ENCODE measurements at places on chromosomes 16 and 17. TPM values are rescaled to one million over a fixed set of nuclear protein-coding genes. Genes with fewer than 3 reads are reported as not detected.

DNA sequence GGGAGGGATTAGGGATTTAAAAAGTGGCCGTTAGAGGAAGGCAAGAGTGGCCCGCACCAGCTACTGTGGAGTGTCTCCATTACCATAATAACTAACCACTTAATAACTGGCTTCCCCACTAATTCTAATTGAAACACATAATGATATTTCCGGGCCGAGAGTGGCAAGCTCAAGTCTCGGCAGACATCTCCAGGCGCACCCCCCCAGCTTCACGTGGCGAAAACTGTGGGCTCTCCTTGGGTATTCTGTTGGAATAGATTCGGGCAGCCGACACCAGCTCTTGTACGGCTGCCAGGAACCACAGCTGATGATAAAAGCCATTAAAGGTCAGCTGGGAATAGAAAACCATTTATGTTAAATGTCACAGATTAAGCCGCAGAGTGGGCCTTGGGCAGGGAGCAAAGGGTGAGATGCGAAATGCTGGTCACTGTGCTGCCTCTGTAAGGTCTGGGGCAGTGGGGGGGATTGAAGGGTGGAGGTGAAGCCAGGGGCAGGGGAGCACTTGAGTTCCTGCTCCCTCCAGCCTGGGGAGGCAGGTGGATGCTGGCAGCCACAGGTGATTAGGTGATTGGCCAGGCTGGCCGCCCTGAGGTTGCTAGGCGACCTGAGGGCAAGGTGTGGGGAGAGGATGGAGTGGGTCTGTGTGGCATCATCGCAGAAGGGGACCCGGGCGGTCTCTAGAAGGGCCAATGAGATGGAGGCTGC is 115.6 kb upstream of the SDK2 start:
- DNase-seq, result no peak
- H3K4me1 ChIP-seq, result peaks cover 21% of the 10 kb centered on the region
- no peak overlapping the region for H3K4me3 ChIP-seq
- H3K36me3 ChIP-seq, result no peaks in the 10 kb centered on the region
- H3K27ac ChIP-seq, result peak overlapping the region; percentile 21
- no peaks in the 10 kb centered on the region for H3K27me3 ChIP-seq

DNA sequence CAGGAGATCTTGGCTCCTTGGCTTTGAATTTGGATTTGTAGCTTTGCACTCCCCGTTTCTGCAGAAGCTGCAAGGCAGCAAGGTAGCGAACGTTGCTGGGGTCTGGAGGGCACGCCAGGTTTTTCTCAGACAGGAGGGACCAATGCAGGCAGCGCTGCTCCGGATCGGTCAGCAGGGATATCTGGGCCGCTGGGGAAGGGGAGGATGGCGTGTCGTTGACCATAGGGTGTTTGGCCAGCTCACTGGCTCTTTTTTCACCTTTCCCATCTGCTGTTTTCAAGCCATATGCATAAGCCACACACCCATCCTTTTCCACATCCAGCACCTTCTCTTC is 15.8 kb downstream of the C16orf46 start:
- no peak overlapping the region for H3K27ac ChIP-seq
- H3K4me3 ChIP-seq, result no peak overlapping the region
- no peaks in the 10 kb centered on the region for H3K36me3 ChIP-seq
- H3K4me1 ChIP-seq, result no peaks in the 10 kb centered on the region
- no peaks in the 10 kb centered on the region for H3K27me3 ChIP-seq

- no peak overlapping the region for H3K4me3 ChIP-seq
- no peak for DNase-seq
- H3K27me3 ChIP-seq, result no peaks in the 10 kb centered on the region
- peaks cover 55% of the 10 kb centered on the region for H3K4me1 ChIP-seq
- peaks cover 14% of the 10 kb centered on the region for H3K36me3 ChIP-seq
Observed at GRCh38 chr16:67441271-67441753, 10.4 kb downstream of the HSD11B2 start.

- H3K36me3 ChIP-seq, result no peaks in the 10 kb centered on the region
- no peaks in the 10 kb centered on the region for H3K27me3 ChIP-seq
- no peaks in the 10 kb centered on the region for H3K4me1 ChIP-seq
- H3K4me3 ChIP-seq, result no peak overlapping the region
- H3K27ac ChIP-seq, result no peak overlapping the region
- DNase-seq, result no peak
Observed at GRCh38 chr17:27834571-27834970, 34.2 kb upstream of the NOS2 start.

DNA sequence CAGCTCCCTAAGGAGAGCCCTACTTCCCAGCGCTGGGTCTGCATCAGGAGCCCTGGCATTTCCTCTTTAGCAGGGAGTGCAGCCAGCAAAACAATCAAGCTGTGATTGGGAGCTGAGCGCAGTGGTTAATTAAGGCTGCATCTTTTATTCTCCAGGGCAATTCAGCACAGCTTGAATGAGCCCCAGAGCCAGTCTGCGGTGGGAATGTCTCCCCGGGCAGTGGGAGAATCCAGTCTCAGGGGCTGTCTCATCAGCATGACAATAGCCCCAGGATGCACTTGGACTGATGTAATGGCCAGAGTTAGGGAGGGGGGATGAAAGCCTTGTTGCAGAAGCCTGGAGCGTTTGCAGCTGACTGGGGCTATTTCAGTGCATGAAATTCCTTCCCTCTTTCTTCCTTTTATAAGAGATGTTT is 292.6 kb upstream of the SOX9 start:
- H3K4me3 ChIP-seq, result no peak overlapping the region
- no peak for DNase-seq
- H3K27me3 ChIP-seq, result no peaks in the 10 kb centered on the region
- H3K4me1 ChIP-seq, result no peaks in the 10 kb centered on the region

- no peaks in the 10 kb centered on the region for H3K27me3 ChIP-seq
- peaks cover 13% of the 10 kb centered on the region for H3K36me3 ChIP-seq
- H3K4me3 ChIP-seq, result no peak overlapping the region
- no peaks in the 10 kb centered on the region for H3K4me1 ChIP-seq
- no peak for DNase-seq
- H3K27ac ChIP-seq, result no peak overlapping the region
Observed at GRCh38 chr17:44409309-44410028, 20.0 kb upstream of the ITGA2B start.

DNA sequence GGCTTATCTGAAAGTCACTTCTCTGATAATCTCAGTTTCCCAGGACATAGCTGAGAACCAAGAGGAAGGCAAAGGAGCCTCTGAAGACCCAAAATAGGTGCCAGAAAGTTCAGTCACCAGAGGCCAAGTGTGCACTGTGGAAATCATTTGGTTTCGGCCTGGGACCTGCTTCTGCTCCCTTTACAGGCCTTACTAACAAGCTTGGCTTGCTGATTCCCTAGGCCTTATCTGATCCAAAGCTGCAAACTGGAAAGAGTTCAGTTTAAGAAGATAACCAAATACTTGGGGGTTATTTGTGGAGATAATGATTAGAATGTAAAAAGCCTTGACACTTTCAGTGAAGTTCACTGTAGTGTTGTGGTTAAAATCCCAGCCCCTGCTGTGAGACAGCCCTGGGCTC is 17.0 kb downstream of the ITGA3 start:
- peaks cover under 1% of the 10 kb centered on the region for H3K4me1 ChIP-seq
- no peak for DNase-seq
- H3K27me3 ChIP-seq, result no peaks in the 10 kb centered on the region
- H3K4me3 ChIP-seq, result no peak overlapping the region

DNA sequence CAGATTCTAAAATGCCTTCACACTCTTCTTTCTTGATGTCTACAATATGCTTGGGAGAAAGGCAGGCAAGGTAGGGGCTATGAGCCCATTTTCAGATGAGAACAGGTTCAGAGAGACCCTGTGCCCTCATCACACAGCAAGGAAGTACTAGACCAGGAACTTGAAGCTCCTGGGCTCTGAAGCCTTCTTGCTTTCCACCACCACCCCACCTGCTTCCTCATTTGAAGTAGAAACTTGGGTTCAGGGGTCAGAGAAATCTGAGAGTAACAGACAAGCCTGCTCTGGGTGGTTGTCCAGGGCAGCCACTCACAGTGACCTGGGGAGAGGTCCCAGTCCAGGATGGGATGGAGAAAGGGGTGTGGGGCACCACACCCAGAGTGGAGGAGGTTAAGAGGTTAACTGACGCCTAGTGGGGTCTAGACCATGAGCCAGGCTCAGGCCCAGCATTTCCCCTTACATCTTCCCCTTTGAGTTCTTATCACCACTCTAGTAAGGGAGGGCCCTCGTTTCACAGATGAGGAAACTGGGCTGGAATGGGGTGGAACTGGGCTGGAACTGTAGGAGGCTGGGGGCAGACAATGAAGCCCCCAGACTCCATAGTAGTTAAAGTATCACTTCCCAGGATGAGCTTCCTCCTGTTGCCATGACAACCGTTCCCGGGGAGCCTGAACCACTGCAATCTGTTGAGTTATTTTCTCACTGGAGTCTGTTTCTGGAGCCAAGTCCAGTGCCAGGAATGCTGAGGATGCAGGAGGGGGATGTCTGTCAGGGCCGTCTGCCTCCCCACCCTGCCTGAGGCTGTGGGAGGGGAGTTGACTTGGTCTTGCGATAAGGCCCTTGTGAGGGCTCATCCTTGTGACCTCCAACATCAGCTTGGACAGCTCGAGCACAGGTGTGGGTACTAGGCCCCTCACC is 16.2 kb upstream of the PHF12 start:
- peaks cover 27% of the 10 kb centered on the region for H3K4me1 ChIP-seq
- no peak overlapping the region for H3K4me3 ChIP-seq
- no peaks in the 10 kb centered on the region for H3K36me3 ChIP-seq
- H3K27me3 ChIP-seq, result no peaks in the 10 kb centered on the region

GRCh38 chr16:49542391-49542891 is 168.8 kb downstream of the C16orf78 start:
- DNase-seq, result no peak
- no peak overlapping the region for H3K4me3 ChIP-seq
- no peak overlapping the region for H3K27ac ChIP-seq
- no peaks in the 10 kb centered on the region for H3K27me3 ChIP-seq

DNA sequence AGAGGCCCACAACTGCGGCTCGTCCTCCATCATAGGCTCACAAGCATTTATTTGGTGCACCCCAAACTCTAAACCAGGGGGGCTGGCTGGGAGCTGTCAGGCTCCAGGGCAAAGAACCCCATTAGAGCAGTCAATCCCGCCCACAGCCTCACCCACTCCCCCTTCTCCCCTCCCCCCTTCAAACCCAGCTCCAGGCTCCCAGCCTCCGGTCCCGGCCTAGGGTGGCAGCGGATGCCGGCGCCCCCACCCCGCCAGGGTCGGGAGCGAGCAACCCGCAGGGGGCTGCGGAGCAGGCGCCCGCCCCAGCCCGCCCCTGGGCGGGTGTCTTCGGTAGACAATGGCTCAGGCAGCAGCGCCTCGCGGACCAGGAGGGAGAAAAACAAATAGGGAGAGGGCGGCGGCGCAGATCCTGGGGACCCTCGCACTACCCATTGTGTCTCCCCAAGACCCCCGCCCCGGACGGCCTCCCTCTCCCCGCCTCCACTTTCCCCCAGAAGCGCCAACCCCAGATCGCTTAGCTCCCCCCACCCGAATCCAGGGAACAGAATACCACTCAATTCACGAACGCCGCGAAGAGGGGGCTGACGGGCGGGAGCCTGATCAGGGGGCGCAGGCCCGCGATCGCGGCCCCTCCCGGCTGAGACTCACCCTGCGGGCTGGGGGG is 572 bp downstream of the FAM171A2 start:
- no peaks in the 10 kb centered on the region for H3K27me3 ChIP-seq
- no peaks in the 10 kb centered on the region for H3K36me3 ChIP-seq
- no peak for DNase-seq
- H3K4me3 ChIP-seq, result peak overlapping the region; percentile 47

DNA sequence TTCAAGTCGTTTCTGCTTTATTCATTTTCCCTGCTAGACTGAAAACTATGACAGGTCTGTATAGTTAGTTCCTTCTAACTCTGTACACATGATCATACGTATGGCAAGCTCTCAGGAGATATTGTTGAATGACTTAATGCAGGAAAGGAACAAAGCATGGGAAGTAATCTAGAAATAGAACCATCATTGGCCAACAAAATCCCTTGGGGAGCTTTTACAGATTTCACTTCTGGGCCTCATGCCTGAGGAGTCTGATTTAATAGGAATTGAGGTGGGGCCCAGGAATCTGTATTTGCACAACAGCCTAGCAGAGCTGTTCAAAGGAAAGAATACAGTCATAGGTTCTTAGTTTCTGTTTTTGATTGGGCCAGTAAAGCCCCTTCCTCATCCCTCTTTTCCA is 229.2 kb downstream of the MAP2K6 start:
- no peak for DNase-seq
- no peaks in the 10 kb centered on the region for H3K27me3 ChIP-seq
- H3K4me3 ChIP-seq, result no peak overlapping the region

DNA sequence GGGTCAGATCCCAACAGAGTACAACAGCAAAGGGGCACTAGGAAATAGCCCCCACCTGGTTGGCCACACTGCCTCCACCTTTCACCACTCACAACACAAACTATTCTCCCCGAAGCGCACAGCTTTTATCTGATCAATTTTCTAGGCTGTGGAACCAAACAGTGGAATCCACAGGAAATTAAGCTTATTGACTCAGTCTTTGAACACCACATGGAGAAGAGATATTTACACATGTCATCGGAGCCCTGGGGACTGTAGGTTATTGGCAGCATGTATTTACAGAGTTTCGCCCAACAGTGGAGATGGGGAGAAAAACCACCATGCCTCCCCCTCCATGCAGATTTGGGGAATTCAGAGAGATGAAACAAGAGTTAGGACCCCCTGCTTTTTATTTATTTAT is 154.8 kb downstream of the XYLT1 start:
- DNase-seq, result no peak
- H3K4me1 ChIP-seq, result peaks cover 29% of the 10 kb centered on the region
- no peak overlapping the region for H3K4me3 ChIP-seq
- H3K27me3 ChIP-seq, result no peaks in the 10 kb centered on the region

DNA sequence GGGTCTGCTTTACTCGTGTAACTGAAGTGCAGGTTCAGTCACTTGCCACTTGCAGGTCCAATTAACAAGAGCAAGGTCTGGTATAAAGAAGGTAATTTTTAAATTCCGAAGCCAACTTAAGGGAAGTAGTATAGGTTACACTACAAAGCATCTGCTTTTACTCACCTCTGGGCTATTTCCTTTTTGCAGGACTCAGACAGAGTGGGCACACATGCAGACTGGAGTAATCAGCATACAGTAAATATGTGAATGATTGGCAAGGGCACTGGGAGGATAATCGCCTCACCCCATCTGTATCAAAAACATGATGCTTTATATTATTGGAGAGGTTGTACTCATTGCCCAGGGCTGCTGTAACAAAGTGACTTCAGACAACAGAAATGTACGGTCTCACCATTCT is 160.1 kb upstream of the CDH5 start:
- H3K27ac ChIP-seq, result no peak overlapping the region
- H3K4me1 ChIP-seq, result no peaks in the 10 kb centered on the region
- no peaks in the 10 kb centered on the region for H3K36me3 ChIP-seq
- no peak overlapping the region for H3K4me3 ChIP-seq
- peak; percentile 32 for DNase-seq

GRCh38 chr16:26795184-26795583 is 271.5 kb upstream of the C16orf82 start:
- H3K27ac ChIP-seq, result no peak overlapping the region
- H3K4me3 ChIP-seq, result no peak overlapping the region
- no peaks in the 10 kb centered on the region for H3K4me1 ChIP-seq
- no peak for DNase-seq
- no peaks in the 10 kb centered on the region for H3K27me3 ChIP-seq

ZFPM1 gene
- total RNA-seq, result 2.4 TPM

MED13 gene
- 33.2 TPM for total RNA-seq

ETV4 gene
- total RNA-seq, result 3.1 TPM

CLEC19A gene
- not detected for total RNA-seq

SHCBP1 gene
- total RNA-seq, result 0.47 TPM

FOXJ1 gene
- total RNA-seq, result not detected

ASB16 gene
- total RNA-seq, result 8.3 TPM

TBX4 gene
- not detected for total RNA-seq

KRT15 gene
- 0.47 TPM for total RNA-seq

ZG16B gene
- 0.79 TPM for total RNA-seq
